GM12891 (cell line): ENCODE measurements at places on chromosomes 4 and X.
A peak's percentile ranks its signal among the peaks of the same experiment; 100 is the strongest.

GRCh38 chr4:1746265-1746691, 25.0 kb downstream of the TACC3 start:
- DNase-seq: peak; percentile 93

- no peak for DNase-seq
Measured at GRCh38 chr4:56078866-56079265, 130.1 kb downstream of the CEP135 start.

DNA sequence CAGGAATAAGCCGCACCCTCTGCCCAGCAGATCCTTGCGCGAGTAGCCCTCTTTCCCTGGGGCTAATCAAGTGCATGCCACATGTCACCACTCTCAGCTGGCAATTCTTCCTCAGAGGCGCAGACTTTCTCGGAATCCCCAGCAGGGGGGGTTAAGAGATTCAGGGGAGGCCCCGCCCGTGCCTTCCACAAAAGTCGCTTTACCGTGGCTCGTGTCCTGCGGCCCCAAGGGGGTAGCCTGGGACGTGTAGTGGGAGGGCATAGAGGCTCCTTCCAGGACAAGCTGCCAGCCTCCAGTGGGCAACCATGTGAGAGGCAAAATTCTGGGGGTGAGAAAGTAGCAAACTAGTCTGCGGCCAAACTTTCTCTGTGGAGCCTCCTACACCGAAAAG, 652 bp downstream of the SRPX start:
- DNase-seq: no peak

- no peak for DNase-seq
Measured at GRCh38 chrX:82703551-82703950, 804.5 kb upstream of the POU3F4 start.

DNA sequence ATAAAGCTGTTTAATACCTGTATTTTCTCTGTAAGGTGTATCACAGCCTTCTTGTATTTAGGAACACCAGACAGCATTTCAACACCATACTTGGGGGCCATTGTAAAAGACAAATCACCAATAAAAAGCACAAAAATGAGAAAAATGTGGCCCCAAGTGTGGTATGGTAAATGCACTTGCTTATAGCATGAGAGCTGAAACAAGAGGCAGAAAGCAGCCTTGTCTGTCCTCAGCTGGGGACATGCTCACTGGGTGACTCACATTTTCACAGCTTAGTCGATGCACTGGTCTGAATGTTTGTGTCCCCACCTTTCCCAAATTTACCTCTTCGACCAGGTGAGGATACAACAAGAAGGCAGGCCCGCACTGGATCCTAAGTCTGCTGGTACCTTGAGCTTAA, 639.7 kb upstream of the AGA start:
- no peak for DNase-seq

DNA sequence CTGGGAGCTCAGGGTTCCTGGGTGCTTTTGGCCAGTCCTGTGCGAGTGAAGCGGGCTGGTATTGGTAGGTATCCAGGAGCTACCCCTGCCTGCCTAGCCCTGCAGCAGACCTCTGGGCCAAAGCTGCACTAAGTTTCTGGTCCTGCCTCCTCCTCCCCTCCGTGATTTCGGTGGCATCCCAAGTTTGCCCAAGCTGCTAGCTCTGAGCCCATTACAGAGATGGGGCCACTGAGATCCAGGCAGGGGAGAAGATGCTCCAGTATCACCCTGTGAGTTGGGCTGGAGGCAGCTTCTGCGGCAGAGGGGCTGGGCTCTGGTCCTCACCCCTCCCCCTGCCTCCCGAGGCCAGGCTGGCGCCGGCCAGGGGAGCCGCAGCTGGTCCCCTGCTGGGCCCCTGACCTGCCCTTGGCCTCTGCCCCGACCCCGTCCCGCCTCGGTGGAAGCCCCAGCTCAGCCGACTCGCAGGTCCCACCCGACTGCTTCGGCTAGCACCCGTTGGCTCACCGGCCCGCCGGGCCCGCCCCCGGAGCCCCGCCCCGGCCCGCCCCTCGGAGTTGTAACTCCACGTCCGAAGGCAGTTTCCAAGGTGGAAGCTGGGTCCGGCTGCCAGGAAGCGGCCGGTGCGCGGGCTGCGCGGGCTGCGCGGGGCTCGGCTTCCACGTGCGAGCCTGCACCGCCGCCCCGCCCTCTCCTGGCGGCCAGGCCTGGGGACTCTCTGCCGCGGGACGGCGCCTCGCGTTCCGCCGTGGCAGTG, at the start of gene DUSP9:
Gene DUSP9 (plus strand): TSS at position 584 of the 754 bp plus-strand sequence. CDS start 751 bp downstream, outside the sequence.
- DNase-seq: no peak

GRCh38 chr4:123353656-123354055, 42.9 kb upstream of the SPRY1 start:
- no peak for DNase-seq

DNA sequence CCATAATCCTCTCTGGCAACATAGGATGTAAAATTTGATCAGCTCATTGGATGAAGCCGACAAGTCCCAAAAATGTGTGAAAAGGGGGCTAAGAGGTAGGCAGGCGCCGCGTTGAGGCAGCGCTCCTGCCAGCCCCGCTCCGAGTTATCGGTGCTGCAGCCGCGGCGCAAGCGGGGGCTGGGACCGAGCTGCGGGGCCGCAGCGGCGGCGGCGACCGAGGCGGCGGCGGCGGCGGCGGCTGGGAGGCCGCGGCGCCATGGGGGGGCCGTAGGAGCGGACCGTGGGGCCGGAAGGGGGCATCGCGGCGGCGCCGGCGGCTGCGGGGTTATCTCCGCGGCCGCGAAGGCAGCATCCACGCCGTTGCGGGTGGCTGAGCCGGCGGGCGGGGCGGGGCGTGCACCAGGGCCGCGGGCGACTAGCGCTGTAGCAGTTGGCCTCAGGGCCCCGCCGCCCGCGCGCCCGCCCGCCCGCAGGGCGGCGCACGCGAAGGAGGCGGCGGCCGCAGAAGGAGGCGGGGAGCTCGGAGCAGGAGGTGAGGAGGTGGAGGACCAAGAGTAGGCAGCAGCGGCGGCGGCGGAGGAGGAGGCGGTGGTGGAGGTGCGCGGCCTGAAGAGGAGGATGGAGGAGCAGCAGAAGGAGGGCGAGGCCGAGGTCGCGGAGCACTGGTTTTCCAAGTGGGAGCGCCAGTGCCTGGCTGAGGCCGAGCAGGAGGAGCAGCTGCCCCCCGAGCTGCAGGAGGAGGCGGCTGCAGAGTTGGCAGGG, 126.0 kb upstream of the CXorf66 start:
- DNase-seq: peak; percentile 3

DNA sequence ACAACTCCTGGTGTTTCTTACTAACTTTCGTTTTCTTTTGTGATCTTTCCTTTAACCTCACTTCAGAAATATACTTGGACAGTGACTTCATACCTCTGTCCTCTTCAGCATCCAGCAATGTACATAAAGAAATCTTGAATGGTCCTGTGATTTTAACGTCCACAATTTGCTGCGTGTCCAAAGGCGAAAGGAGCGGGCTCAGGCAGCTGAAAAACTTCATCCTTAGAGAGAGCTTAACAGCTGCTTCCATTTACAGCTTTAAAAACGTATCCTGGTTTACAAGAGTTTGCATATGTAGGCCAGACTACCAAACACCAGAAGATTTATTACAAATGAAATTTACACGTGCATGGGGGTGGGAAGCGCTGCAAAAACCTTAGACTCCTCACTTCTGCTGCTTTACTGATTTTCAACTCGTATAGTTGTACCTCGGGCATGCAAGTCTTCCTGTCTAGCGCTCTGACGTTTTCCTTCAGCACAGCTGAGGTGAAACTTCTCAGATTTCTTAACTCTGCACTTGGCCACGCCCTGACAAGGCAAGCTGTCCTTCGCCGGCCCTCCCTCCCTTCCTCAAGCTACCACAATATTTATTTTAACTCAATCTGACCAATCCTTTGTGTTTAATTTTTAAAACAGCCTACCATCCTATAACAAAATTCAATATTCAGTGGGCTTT, 406.4 kb downstream of the FAM47A start:
- DNase-seq: no peak

GRCh38 chr4:109690690-109691410, 12.4 kb downstream of the CASP6 start:
- DNase-seq: no peak

- DNase-seq: no peak
Measured at GRCh38 chr4:55498051-55498450, 48.7 kb downstream of the CLOCK start.

- DNase-seq: no peak
Measured at GRCh38 chr4:105797225-105797624, 88.6 kb downstream of the GSTCD start.
